ENCODE measurements at places on chromosomes 5 and 9.

DNA sequence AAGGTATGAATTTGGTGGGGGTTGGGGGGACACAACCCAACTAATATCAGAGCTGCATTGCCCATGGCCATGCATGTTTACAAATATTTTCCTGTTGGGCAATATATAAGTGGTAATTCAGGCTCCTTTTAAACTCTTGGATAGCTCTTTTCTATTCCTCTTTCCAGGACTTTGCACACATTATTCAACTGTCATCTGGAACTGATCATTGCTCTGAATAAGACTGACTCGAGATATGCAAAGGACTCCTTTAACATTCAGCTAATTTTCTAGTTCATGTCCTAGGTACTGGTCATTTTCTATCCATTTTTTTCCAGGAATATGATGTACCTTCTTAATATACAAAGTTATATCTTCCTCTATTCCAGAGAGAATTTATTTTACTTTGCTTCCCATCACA is 89.5 kb upstream of the STK32A start:
- no peak for DNase-seq

DNA sequence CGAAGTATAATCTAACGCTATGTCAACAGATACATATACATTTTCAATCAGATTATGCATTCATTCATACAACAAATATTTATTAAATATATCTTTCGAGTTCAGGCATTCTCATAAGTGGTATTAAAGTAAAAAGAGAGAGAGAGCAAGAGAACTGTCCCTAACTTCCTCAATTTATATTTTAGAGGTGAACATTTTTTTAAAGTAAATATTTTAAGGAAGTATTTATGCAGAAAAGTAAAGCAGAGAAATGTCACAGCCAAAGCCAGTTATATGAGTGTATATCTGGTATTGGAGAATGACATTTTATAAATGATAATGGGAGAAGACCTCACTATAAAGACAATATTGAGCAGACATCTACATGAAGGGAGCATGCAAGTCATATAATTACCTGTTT is 667.3 kb upstream of the CDH9 start:
- DNase-seq: no peak

DNA sequence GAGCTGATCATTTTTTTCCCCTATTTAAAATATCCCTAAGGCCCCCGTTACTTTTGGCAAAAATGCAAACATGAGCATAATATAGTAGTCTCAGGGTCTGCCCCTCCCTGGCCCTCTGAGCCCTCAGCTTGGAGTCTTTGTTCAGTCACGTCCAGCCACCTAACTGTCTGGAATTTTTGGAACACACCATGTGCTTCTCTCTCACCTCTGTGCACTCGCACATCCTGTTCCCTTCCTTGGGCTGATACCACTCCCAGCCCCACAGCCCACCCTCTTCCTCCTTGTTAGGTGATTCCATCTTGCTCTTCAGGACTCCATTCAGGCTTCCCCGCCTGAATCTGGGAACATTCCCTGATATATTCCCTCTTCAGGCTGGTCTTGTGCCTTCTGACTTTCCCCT is 16.0 kb downstream of the TDRD7 start:
- no peak for DNase-seq

- DNase-seq: no peak
Observed at GRCh38 chr5:35903631-35904203, 34.7 kb downstream of the CAPSL start.

- DNase-seq: no peak
Observed at GRCh38 chr5:2175041-2175440, 292.3 kb upstream of the IRX4 start.

DNA sequence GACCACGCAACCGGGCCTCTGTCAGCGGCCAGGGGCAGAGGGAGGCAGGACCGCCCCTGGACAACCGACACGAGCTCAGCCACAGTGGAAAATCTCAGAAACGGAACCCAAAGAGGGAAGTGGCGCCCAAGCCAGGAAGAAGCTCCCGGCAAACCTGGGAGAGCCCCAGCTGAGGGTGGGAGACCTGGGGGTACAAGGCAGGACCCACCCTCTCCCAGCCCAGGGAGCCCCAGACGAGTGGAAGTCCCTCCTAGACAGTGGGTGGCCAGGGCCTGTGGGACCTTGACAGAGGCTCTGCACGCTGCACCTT is 3.0 kb downstream of the SLC12A7 start:
- no peak for DNase-seq

GRCh38 chr5:14281746-14282181 is 138.6 kb downstream of the TRIO start:
- no peak for DNase-seq

DNA sequence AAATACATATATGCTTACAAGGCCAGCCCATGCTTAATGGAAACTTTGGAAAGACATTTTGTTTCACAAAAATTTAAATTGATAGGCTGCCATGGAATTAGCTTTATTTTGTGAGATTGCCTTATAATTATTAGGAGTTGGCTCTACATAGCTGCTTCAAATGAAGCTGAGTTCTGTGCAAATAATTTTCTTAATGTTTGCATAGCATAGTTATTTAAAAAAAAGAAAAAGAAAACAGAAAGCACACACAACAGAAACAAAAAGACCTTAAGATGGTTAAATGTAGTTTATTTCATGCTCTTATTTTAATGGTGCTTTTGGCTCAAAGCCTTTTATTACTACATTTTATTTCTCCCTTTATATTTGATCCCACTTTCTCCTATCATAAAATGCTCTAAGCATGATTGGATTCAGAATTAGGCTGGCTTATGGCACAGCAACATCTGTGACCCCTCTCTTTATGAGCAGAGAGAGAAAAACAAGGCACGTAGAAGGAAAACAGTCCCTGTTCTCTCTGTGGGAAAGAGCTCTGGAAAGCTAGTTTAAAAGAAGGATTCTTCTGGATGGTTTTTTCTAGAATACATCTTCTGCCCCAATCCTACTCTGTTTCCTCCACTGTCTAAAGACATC is 530.5 kb downstream of the NTRK2 start:
- DNase-seq: no peak

- no peak for DNase-seq
Observed at GRCh38 chr5:43298443-43298842, 14.8 kb downstream of the HMGCS1 start.

GRCh38 chr5:137613554-137614265 is 114.6 kb upstream of the SPOCK1 start:
- DNase-seq: no peak

GRCh38 chr5:152606776-152607364 is 201.8 kb upstream of the NMUR2 start:
- no peak for DNase-seq

DNA sequence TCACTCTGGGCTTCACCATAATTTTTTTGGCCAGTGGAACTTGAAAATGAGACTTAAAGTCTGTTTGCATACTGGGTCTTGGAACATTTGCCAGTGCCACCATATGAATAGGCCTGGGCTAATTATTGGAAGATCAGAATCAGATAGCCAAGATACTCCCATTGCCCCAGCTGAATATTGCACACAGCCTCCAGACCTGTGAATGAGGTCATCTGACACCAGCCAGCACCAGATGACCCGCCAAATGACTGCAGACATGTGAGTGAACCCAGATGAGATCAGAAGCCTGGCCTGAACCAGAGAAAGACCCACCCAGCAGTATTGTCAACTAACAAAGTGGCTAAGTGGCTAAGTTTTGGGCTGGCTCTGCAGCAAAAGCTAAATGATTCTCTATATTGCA is 220.5 kb upstream of the MPDZ start:
- DNase-seq: no peak

- DNase-seq: no peak
Observed at GRCh38 chr9:76650692-76651091, 113.5 kb upstream of the PCA3 start.

DNA sequence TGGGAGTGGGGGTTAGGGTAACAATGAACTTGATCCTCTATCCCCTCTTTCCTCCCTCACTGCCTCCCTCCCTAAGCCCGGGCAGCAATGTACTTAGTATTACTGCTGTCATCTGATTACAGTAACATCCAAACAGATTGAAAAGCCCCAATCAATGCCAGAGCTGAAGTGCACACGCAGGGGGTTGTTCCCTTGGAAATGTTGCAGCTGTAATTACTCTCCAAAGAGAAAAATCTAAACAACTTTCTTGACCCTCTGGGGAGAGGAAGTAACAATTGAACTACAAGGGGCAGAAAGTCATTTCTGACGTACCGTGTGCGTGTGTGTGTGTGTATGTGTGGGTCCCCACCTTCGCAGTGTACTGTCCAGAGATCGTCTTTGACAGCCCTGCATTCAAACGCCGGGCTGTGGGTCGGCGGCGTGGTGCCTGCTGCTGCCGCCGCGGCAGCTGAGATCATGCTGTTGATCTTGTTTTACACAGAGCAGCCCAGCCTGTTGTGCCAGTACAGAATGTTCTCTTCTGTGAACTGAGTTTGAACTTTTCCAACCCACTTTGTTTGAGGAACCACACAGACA is 66.0 kb upstream of the KLF9 start:
- no peak for DNase-seq

- no peak for DNase-seq
Observed at GRCh38 chr5:7638456-7638855, 212.5 kb downstream of the CFAP90 start.

DNA sequence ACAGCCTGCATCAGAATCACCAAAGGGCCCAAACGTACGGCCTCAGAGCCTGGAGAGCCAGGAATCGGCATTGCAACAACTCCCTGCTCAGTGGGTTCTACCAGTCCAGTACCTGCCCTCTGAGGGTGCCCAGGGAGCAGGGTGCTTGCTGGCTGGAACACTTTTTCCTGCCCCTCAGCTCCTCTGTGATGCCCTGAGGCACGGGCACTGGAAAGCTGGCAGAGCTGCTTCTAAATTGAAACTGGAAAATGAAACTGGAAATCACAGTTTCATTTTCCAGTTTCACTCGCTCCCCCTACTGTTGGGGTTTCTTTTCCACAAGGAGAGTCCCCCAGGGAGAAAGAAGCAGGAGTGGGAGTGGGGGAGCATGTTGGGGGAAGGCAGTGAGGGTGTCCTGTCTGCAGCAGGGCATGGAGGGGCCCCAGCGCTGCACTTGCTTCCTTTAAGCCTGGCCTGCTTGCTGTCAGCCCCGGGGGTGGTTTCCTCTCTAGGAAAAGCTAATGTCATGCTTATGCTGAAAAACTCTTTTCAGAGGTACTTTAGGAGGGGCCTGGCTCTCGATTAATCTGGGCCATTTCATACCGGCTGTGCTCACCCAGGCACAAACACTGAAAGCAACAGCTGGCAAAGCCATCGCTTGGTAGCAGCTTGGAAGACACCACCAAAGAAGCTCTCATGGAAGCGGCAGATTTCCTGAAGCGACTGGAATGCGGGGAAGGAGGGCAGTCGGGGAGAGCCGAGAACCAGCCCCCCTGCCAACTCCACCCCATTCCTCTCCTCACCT is 26.2 kb downstream of the IRF1 start:
- DNase-seq: no peak

- DNase-seq: no peak
Observed at GRCh38 chr5:154642499-154643245, 112.5 kb upstream of the LARP1 start.

DNA sequence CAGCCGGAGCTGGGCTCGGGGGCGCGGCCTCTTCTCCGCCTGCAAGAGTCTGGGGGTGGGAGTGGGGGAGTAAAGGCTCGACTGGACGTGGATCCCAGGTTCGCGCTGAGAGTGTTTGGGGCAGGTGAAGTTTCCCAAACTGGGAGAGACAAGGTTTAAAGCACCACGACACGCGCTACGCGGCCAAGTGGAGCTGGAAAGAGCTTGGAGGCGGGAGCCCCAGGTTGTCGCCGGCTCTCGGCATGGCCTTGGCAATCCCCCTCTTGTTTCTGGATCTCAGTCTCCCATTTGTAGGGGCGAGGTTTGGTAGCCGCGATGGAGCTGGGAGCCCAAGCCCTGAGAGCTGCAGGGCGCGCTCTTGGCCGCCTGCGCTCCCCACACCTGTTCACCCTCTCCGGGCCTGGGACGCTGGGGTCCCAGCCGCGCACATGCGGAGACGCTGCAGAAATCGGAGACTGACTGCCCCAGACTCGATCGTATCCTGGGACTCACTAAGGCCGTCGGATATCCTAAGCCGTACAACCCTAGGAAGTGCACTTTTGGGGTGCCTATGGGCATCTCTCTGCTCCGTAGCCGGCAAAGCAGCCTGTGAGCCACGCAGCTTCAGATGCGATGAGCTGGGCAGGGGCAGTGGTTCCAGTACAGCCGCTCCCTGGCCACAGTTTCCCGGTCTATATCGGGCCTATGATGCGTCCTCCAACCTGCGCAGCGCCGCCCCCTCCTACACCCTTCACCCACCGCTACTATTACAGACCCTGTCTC is 937 bp downstream of the TMOD1 start:
- no peak for DNase-seq

- no peak for DNase-seq
Observed at GRCh38 chr5:36423578-36424307, 122.0 kb upstream of the RANBP3L start.

GRCh38 chr5:111513131-111513520 is 791 bp upstream of the STARD4 start:
- DNase-seq: no peak

- no peak for DNase-seq
Observed at GRCh38 chr5:159096243-159096923, 3.3 kb downstream of the EBF1 start.

DNA sequence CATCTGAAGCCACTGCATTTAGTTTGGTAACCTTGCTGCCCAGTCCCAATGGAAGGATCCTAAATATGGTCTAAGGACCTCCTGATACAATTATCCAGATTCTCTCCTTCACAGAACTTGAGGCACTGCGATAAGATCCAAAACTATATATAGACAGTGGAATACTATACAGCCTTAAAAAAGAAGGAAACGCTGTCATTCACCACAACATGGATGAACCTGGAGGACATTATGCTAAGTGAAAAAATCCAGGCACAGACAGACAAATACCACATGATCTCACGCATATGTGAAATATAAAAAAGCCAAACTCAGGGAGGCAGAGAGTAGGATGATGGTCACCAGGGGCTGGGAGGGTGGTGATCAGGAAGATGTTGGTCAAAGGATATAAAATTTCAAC is 2.8 kb upstream of the IL4 start:
- no peak for DNase-seq

DNA sequence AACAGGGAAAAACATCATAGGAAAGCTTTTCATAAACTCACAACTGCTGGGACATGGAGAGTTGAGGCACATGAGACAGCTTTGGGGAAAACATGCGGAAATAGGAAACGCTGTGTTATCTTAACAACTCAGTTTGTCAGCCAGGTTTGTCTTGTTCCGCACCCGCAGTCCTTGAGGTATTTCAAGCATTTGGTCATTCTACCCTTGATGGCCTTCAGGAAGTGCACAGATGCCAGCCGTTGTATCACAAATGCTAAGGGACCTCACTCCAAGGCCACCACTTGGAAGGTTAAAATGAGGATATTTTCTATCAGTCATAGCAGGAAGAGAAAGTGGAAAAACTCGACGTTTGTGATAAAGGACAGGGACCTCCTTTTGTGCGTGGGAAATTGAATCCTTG is 83.8 kb downstream of the TRIO start:
- DNase-seq: no peak

GRCh38 chr9:2180154-2180553 is 165.0 kb downstream of the SMARCA2 start:
- no peak for DNase-seq

- DNase-seq: no peak
Observed at GRCh38 chr5:161765611-161766010, 80.1 kb downstream of the GABRA6 start.
